ENCODE measurements at places on chromosomes 12 and 14.

DNA sequence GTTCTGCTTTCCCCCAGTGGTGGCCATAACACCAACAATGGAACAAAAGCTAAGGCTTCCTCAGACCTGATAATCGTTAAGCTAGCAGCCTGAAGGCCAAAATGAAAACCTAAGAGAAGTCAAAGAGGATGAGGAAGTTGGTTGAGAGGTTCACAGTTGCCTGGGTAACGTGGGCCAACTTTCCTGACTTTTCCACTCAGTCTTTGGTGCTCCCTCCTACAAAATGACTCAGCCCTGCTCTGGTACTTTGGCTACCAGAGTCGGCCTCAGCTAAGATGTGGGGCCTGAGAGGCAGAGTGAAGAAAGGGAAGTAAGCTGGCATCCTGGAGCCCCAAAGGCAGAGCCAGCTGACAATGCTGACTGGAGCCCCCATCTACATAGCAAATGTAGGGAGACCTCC, 14.9 kb upstream of the FKBP11 start:
- DNase-seq = no peak

GRCh38 chr14:82710267-82710841, 1176.7 kb upstream of the SEL1L start:
- no peak for DNase-seq

- DNase-seq = no peak
Observed at GRCh38 chr14:24888532-24888931, 161.4 kb downstream of the STXBP6 start.

DNA sequence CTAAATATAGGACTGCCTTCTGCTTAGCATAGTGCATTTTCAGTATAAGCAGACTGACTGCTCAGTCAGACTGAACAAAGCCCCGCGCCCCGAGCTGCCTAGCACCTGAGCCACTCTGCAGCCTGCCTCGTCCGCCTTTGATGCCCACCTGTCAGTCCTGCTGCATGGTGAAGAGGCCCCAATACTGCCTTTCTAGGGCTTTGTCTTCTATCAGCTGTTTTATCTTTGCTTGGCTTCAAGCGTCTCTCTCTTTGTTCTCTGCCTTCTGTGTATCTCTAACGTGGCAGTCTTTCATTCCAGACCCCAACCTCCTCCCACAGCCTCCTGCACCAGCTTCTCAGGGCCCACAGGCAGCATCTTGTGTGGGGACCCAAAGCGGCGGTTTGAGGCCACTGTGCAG, 1001.0 kb downstream of the VRK1 start:
- DNase-seq = no peak

- DNase-seq = no peak
Observed at GRCh38 chr12:70971001-70971794, 50.7 kb upstream of the PTPRR start.

DNA sequence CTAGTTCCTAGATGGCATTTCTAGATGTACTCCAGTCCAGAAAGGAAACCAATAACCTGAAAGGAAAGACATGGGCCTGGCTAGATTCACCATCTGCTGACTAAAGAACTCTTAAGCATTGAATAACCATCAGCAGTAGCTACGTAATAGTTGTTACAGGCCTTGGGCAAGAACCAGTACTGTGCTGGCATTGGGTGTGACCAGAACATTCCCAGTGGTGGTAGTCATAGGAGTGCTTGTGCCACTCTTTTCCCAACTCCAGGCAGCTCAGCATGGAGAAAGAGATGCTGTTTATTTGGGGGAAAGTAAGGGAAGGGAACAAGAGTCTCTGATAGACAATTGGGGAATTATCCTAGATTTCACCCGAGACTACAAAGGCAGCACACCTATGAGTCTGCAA, 333.3 kb downstream of the SLC16A7 start:
- DNase-seq = no peak

DNA sequence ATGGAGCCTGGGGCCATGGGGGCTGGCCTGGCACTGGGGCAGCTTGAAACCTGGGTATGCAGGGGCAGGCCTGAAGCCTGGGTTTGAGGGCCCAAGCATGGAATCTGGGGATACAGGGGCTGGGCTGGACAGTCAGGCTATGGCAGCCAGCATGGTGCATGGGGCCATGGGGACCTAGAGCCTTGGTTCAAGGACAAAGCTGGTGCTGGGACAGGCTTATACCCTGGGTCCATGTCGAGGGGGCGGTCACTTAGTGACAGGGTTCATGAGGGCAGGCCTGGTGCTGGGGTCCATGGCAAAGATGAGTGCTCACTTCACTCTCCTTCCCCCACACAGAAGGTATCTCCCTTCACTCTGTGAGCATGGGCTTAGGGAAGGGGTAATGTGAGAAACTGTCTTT, 116.2 kb downstream of the BBS10 start:
- DNase-seq = no peak

- no peak for DNase-seq
Observed at GRCh38 chr12:108620236-108620879, 13.3 kb downstream of the SELPLG start.

- no peak for DNase-seq
Observed at GRCh38 chr12:10967409-10967808, 19.3 kb downstream of the TAS2R50 start.

DNA sequence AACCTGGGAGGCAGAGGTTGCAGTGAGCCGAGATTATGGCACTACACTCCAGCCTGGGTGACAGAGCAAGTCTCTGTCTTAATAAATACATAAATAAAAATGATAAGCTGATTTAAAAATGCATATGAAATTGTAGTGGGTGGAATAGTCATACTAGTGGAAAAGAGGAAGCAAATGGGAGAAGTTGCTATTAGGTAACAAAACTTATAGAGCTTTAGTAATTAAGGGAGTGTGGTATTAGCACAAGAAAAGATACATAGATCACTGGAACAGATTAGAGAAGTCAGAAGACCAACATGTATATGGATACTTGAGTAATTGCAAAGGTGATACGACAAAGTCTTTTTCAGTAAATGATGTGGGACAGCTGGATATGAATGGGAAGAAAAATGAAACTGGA, 26.5 kb downstream of the TECPR2 start:
- DNase-seq = no peak

GRCh38 chr12:124556896-124557501, 10.4 kb downstream of the NCOR2 start:
- DNase-seq = no peak

DNA sequence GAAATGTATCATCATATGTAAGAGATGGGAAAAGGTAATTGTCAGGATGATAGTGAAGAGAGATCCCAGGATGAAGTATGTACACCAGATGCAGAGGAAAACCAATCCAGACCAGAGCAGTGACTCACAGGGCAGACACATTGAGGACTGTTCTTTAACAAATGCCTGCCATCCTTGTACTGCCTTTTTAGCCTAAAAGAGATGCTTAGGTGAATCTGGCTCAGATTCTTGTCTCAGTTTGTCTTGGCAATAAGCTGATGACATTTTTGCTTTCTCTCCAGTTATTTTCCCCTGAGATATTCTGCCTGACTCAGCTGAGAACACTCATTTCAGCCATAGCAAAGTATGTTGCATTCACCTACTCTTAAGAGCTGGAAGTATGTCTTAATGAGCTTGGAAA, 405.3 kb upstream of the USP15 start:
- no peak for DNase-seq

DNA sequence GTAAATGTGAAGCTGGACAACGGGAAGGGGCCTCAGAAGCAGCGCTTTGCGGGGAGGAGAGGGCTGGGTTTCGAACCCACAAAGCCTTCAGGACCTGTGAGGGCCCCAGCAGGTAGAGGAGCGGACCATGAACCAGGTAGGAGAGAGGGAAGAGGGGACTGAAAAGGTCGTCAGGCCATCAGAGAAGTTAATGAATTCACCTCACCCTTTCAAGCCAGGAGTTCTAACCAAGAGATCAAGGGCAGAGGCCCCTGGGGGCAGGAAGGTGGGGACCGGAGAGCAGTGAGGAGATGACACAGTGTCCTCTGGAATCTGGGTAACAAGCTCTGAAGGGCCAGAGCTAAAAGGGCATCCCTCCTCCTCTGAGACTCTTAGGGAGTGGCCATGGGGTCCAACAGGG, 19.4 kb downstream of the SERPINA1 start:
- DNase-seq = no peak

GRCh38 chr12:5556033-5556614, 124.2 kb downstream of the NTF3 start:
- DNase-seq = no peak

DNA sequence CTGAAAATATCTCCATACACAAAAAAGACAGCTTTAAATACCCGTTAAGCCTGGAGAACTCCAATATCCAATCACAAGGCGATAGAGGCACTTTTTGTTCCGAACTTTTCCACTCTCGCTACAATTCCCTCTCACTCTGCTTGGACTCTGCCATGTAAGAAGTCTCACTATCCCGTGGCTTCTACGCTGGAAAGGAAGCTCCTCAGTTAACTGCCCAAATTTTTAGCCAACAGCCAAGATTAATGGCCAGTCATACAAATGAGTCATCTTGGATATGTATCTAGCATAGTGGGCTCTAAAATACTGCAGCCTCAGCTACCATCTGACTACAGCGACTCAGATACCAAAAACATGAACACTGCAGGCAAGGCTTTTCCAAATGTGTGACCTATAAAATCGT, 45.5 kb upstream of the RERGL start:
- DNase-seq = no peak

DNA sequence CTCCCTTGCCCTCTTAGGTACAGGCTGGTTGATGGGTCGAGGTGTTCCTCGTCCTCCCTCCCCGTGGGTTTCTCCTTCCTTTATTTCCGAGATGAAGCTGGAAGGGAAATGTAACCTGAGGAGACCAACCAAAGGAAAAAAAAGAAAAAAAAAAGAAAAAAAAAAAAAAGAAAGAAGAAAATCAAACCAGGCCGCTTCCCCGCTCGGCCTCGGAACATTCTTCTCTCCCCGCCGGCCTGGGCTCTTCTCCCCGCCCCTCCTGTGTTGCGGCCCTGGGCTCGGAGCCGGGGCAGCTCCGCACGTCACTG, 1.6 kb upstream of the NFATC4 start:
- no peak for DNase-seq

DNA sequence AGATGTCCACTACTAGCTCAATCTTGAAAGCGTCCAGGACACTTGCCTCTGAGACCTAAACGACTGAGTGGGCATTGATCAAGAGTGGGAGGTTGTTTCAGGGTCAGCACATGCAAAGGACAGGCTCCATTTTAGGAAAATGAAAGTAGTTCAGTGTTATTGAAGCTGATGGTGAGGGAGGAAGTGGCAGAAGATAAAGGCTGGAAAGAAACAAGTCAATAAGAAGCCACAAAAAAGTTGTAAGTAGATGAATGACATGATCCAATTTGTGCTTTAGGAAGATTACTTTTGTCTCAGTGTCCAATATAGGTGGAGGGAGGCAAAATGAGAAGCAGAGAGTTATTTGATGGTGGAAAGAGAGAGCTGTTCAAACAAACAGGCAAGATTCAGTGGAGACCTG, 22.0 kb downstream of the GPR65 start:
- no peak for DNase-seq

DNA sequence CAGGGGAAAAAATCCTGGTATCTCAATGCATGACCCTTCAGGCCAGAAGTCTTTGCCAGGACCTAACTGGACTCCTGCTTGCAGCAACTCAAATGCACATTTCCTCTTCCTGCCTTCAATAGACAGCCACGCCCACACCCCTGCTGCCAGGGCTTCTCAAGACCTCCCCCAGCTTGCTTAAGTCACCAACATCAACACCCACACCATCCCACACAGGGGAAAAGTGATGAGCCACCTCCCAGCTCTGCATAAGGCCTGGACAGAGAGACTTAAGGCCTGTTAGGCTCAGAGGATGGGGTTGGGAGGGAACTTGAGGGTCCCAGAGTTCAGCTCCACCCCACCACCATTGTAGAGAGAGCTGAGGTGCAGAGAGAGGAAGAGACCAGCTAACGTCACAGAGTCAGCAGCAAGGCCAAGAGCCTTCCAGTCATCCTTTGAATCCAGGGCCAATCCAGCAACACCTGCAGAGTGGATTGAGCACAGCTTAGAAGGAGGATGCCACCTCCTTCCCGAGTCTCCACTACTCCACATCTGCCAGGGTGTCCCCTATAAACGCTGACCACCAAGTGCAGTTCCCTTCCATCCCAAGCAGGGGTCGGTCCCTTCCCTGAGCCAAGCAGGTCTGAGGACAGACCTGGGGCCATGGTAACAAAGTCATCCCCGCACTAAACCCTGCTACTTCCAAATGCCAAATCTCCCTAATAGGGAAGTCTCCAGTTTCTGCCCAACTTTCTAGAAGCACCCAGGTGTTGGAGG, 50.0 kb downstream of the KDM2B start:
- no peak for DNase-seq

DNA sequence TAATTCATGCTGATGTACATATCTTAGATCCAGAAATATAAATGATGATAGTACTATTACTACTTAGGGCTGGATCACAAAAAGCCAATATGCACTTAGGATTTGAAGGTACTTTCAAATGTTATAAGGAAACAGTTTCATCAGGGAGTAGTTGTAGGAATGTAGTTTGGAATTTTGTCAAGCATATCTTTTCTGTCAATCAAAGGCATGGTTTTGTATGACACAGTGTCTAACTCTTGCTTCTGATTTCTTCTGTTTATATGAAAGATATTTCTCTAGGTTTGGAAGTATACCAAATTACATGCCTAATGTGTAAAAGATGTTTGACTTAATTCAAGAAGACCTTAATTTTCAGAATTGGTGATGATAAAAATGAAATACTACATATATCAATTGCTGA, 135.7 kb downstream of the RAD51B start:
- no peak for DNase-seq

- no peak for DNase-seq
Observed at GRCh38 chr12:51883998-51884675, 3.8 kb upstream of the ANKRD33 start.

- no peak for DNase-seq
Observed at GRCh38 chr12:31874961-31875608, 84.1 kb upstream of the RESF1 start.

- DNase-seq = no peak
Observed at GRCh38 chr14:34059037-34059924, 108.4 kb upstream of the EGLN3 start.

- no peak for DNase-seq
Observed at GRCh38 chr14:33073023-33073422, 134.3 kb downstream of the NPAS3 start.

DNA sequence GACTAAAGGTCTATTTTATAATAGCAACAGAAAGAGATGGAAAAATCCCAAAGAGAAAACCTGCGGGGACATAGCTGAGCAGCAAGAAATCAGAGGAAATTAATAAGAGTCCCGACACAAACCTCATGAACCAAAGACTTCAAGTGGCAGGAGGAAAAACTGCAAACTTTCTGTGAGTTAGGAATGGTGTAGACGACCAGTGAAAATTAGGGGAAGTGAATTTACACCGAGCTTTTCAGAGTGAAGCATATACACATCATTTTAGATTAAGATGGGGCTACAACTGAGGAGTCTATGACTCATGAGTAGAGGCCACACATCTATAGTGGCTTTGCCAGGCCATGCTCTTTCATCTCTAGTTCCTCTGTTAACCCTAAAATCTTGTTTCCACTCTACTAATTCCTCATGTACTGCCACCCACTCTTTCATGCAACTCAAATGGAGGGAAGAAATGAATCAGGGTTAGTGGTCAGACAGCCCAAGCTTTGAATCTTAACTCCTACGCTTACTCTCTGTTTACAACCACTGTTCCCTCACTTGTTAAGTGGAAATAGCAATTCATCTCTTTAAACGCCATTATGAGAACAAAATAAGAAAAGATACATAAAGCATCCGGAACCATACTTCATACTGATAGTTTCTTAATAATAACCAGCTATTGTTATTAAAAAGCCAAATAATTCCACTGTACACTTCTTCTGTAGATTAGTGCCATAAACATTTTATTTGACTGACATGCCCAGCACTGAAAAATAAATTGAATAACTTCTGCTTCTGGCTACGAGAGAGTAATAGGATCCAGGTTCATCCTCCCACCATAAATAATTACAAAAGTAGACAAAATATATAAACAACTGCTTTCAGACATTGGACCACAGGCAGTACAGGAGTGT, 219.3 kb downstream of the RMST start:
- no peak for DNase-seq

All from NCI-H187 treated with DMSO at 0.1 percent for 48 hours (cell line).